ENCODE measurements at places on chromosomes 5 and 9.

- no peak for DNase-seq
Observed at GRCh38 chr9:137639303-137640051, 20.7 kb downstream of the EHMT1 start.

DNA sequence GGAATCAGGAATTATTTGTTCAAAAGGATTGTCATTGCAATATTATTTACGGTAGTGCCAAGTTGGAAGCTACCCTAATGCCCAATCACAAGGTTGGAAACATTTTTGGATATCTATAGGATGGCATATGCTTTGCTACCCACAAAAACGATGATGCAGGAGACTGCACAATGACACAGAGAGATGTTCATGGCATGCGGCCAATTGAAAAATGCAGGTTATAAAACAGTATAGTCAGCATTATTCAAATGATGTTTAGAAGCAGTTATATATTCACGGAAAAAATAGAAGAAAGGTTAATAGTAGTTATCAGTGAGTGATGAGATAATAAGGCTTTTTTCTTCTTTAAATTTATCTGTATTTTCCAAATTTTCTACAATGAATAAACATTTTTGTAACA lies 5.9 kb upstream of the ACSL6 start:
- no peak for DNase-seq

GRCh38 chr9:84374516-84374915 lies 34.0 kb upstream of the SLC28A3 start:
- no peak for DNase-seq

GRCh38 chr5:87829217-87829551 lies 416.5 kb upstream of the CCNH start:
- DNase-seq = no peak

- DNase-seq = no peak
Observed at GRCh38 chr9:98368366-98369065, 113.1 kb upstream of the TBC1D2 start.

- DNase-seq = no peak
Observed at GRCh38 chr9:130191068-130191748, 19.0 kb downstream of the NCS1 start.

GRCh38 chr5:136642976-136643375 lies 277.6 kb upstream of the TRPC7 start:
- no peak for DNase-seq

DNA sequence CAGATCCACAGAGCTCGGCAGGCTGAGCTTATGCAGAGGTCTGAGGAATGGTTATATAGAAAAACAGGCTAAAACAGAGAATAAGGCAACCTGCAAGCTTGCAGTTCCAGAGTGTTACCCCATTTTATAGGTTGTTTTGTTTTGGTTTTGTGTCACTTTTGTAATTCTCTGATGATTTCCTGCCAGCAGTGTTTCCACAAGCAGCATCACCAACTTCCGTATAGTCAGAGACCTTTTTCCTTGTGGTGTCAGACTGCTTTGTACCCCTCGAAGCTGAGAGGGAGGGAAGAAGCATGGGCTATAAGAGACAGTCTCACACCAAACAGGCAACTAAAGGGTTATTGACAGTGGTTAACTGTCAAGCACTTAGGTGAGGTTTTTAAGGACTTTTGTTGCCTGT lies 61.8 kb downstream of the TLE4 start:
- DNase-seq = no peak

Measured in stimulated activated CD4-positive, alpha-beta T cell treated with anti-CD3 and anti-CD28 coated beads, TNF-alpha, amount 100 ng/mL, for 4 hours (primary cell).